Astrocyte of the spinal cord (primary cell): ENCODE measurements at places on chromosomes 11 and 22.

DNA sequence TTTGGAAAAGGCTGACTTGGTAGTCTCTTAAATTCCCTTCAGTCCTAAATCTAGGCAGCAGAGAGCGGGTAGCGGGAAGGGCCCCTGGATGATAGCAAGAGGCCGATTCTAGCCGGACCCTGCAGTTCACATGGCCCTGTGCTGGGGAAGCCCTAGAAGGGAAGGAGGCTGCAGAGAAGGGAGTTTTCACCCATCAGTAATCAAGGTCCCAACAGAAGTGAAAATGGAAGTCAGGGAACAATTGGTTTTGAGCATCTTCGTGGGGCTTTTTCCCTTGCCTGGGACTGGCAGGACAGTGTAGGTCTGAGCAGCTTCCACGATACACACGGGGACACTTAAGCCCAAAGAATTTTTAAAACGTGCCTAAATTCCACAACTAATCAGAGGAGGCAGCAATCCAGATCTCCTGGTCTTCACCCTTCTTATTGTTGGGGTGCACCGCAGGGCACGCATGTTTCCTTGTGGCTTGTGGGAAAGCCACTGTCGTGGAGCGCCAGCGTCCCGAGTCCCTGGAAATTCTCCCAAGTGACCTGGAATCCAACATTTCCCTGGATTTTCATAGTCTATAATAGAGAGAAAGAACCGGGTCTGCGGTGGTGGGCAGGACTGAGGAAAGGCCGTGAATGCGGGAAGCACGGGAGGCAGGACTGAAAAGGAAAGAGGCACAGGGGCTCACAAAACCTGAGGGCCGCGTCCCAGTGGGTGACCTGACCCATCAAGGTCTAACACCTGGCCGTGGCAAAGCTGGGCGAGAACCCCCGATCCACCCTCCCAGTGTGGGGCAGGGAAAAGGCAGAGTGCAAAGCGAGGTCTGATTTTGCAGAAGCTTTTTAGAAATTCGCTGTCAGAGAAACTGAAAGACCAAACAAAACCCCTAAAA is 846 bp upstream of the OAF start:
- DNase-seq: no peak

DNA sequence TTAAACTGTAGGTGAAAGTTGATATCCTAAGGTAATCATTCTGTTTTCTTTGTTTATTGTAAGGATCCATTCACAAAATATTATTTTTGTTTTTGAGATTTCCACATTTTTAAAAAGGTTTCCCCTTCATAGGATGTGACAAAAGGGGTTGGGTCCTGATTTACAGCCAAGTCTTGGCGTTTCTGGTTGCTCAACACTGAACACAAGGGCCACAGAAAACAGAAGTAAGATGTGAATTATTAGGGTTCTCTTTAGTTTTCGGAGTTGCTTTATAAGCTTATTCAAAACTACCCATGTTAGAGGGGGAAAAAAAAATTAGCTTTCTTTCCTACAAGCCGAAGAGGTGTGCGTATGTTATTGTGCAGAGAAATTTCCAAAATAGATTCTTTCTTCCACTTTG is 30.0 kb upstream of the FLI1 start:
- DNase-seq: no peak

GRCh38 chr22:40534379-40535188 is 101.9 kb downstream of the MRTFA start:
- DNase-seq: peak; percentile 71

DNA sequence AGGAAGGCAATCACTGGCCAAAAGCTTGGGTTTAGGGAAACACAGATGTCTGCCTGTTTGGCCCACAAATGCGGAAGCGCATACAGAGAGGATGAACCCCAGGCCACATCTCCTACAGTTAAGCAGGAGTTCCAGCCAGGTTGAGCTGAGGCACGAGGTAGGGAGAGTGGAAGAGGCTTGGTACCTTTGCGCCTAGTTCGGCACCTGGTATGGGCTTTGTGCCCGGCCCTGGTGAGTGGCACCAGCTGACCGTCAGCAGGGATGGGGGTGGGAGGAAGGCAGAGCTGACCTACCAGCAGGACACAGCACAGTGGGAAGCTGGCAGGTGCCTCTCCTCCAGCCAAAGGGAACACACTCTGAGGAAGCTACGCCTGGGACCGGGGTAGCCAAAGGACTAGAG is 57.6 kb downstream of the KCNC1 start:
- no peak for DNase-seq

GRCh38 chr11:47184711-47185304 is 1.4 kb downstream of the PACSIN3 start:
- no peak for DNase-seq

GRCh38 chr11:126636911-126637794 is 281.7 kb downstream of the ST3GAL4 start:
- peak; percentile 70 for DNase-seq

GRCh38 chr22:27796829-27797519 is 4.6 kb downstream of the MN1 start:
- DNase-seq: no peak
